ENCODE measurements at places on chromosomes 3 and 15.

GRCh38 chr15:65579762-65580161, 31.2 kb downstream of the INTS14 start:
- DNase-seq, result no peak

- DNase-seq, result no peak
These were observed at the start of gene CSPG5 for GRCh38 chr3:47578691-47579632. Gene CSPG5 (minus strand): TSS chr3:47578865. CDS start chr3:47578693, 172 bp downstream.

GRCh38 chr15:99105514-99106341, 848 bp downstream of the SYNM start:
- peak; percentile 78 for DNase-seq

DNA sequence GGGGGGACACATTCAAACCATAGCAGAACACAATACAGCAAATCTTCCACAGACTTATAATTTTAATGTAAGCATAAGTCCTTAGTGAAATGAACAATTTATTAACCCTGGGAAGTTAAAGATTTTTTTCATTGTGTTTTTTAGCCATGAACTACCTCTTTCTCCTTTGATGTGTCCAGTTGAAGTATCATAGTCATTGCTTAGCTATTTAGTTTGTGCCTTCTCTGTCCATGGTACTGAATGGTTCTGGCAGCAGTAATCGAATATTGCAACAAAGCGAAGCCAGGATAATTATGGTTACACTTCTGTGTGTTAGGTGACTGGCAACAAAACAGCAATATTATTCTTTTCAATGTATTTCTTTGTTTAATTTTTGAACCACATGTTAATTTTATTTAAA, 403.0 kb upstream of the ONECUT1 start:
- peak; percentile 12 for DNase-seq

- no peak for DNase-seq
These were observed 1.1 kb upstream of the NPHP3 start for GRCh38 chr3:132723024-132723950.

Data from Caki2 (cell line).